ENCODE measurements at places on chromosomes 7 and 10.

- DNase-seq, result no peak
Measured at GRCh38 chr7:44334734-44335097, 9.3 kb upstream of the CAMK2B start.

GRCh38 chr10:12455766-12456165, 106.4 kb downstream of the CAMK1D start:
- no peak for DNase-seq

GRCh38 chr10:24721229-24722106, 2.2 kb downstream of the ARHGAP21 start:
- DNase-seq, result peak; percentile 33

DNA sequence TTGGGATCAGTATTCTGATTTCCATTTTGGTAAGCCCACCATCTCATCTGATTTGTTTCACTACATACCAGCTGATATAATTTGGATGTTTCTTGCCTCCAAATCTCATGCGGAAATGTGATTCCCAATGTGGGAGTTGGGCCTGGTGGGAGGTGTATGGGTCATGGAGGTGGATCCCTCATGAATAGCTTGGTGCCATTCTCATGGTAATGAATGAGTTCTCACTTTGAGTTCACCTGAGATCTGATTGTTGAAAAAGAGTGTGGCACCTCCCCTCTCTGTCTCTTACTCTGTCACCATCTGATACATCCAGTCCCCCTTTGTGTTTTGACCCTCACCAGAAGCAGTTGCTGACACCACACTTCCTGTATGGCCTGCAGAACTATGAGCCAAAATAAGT, 347.3 kb downstream of the ARL4A start:
- DNase-seq, result no peak

DNA sequence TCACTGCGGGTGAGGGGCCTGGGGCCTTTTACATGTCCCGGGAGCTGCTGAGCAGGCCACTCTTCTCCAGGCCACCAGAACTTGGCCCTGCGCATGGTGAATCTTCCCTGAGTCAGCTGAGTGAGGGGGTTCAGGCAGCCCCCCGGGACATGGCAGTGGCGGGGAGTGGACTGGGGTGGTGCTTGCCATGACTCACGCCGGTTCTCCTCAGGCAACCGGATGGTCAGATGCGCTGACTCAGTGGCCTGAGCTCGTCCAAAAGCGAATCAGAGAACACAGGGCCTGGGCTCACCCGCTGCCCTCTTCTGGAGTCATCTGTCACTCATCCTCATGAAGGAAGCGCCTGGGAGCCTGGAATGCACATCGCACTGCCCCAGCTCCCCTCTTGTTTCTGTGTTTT, 33.5 kb downstream of the HTRA1 start:
- DNase-seq, result peak; percentile 94

GRCh38 chr10:109275960-109276359, 647.4 kb downstream of the XPNPEP1 start:
- no peak for DNase-seq

GRCh38 chr10:51656503-51656902, 42.9 kb downstream of the CSTF2T start:
- no peak for DNase-seq

DNA sequence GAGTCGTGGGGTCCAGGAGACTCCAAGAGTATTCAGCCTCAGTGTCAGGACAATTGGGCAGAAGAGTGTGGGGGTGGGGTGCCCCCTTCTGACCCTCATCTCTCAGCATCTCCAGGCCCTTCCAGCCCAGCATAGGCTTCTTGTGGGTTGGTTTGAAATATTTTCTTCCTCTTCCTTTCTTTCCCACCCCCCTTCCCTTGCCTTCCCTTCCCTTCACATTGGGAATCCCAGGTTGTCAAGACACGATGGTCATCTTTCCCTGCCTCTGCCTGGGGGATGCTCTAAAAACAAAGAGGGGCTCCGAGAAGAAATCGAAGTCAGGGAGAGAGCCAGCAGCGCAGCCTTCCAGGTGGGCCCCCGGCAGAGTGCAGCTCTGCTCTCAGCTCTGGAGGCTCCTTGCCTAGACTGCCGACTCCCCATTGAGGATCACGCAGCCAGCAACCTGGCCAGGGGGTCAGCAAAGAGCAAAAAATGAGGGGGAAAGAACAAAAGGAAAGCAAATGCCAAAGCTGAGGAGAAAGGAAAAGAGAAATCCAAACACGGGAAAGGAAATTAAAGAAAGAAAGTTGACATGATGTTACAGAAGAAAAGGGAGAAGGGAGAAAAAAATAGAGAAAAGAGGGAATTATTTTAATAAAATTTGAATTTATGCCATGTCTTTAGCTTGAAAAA, 1.5 kb downstream of the PAX2 start:
- no peak for DNase-seq

DNA sequence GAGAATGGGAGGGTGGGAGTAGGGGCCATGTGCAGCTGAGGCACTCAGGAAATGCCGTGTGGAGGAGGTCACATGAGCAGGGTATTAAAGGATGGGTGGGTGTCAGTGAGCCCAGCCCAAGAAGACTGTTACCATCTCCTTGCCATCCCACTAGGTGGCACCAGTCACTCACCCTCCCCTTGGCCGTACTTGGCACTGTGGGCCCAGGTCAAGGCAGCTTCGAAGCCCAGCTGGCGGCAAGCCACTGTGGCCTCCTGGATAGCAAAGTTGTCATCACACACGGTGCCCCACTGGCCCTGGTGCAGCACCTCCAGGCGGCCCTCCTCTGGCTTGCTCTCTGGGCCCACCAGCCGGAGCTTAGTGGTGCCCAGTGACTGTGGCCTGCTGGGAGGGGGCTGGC, 5.4 kb downstream of the LOXL4 start:
- DNase-seq, result peak; percentile 59

Data from cardiac fibroblast (primary cell).